Activated naive CD4-positive, alpha-beta T cell treated with Interleukin-2 at 50 U/mL for 16 hours (primary cell): ENCODE measurements at places on chromosomes 6 and 20.

DNA sequence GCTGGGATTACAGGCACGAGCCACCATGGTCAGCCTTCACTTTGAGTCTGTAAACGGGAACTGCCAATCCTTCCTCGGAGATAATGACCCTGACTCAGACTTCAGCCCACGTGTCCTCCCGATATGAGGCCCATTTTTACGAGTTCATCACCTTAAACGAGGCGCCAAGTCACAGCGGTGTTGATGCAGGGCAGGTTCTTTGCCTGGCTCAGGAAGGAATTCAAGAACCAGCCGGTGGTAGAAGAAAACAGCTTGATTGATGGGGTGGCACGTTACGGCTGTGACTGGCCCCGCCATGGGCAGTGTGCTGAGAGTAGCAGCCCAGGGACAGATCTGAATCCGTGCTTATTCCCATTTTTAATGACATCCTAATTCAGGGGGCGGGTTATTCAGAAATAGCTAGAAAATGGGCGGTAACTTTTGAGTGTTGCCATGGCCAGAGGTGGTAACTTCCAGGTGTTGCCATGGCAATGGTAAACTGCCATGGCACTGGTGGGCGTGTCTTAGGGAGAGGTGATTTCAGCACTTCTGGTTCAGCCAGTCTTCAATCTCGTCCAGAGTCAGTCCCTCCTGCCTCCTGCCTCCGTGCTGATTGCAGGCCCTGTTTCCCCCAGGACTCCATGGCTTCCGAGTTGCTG, 9.1 kb upstream of the MAP1LC3A start:
- no peak for DNase-seq

GRCh38 chr6:25229671-25230321, 49.4 kb upstream of the CARMIL1 start:
- no peak for DNase-seq

- no peak for DNase-seq
Measured at GRCh38 chr6:119821380-119821779, 471.8 kb upstream of the MAN1A1 start.

DNA sequence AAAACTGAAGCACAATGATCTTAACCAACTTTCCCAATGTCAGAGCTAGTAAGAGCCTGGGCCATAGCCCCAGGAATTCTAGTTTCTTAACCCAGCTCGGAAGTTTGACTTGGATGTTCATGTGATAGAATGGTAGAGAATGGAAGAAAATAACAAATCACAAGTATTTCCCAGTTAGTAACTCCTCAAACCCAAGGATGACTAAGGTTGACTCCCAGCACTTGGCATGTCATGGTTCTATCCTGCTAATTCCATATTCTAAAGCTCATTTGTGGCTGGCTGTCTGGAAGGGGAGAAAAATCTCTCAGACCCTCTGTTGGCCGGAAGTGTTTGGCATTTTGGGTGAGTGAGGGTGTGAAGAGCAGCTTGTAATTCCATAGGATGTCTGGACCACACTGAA, 248.7 kb downstream of the RFPL4B start:
- DNase-seq, result no peak

- DNase-seq, result peak; percentile 56
Measured at GRCh38 chr6:26158581-26159356, 71.5 kb downstream of the HFE start.

DNA sequence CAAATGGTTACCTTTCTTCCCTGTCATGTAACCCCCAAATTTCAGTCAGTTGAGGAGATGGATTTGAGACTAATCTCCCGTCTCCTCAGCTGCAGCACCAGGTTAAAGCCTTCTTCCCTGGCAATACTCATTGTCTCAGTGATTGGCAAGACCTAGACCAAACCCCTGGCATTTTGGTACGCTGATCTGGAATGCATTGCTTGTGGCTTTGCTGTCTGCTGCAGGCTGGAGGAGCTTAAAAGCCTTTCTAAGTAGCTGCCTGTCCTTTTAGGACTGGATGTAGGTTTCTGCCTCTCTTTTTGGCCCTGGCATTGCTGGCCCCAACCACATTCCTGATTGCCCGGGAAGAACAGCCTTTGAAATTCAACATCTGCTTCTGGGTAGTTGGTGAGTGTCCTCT, 729.6 kb upstream of the GJE1 start:
- no peak for DNase-seq

GRCh38 chr20:50913690-50914375, 17.4 kb downstream of the ADNP start:
- peak; percentile 13 for DNase-seq

- DNase-seq, result no peak
Measured at GRCh38 chr6:78489874-78490273, 377.5 kb upstream of the IRAK1BP1 start.

GRCh38 chr6:116010790-116011401, 49.8 kb downstream of the FRK start:
- DNase-seq, result peak; percentile 48

- DNase-seq, result no peak
Measured at GRCh38 chr6:28402197-28402596, 2.6 kb upstream of the ZSCAN12 start.

- no peak for DNase-seq
Measured at GRCh38 chr20:41078329-41078728, 49.7 kb downstream of the TOP1 start.

- DNase-seq, result no peak
Measured at GRCh38 chr20:31537116-31537871, 23.1 kb downstream of the HM13 start.

DNA sequence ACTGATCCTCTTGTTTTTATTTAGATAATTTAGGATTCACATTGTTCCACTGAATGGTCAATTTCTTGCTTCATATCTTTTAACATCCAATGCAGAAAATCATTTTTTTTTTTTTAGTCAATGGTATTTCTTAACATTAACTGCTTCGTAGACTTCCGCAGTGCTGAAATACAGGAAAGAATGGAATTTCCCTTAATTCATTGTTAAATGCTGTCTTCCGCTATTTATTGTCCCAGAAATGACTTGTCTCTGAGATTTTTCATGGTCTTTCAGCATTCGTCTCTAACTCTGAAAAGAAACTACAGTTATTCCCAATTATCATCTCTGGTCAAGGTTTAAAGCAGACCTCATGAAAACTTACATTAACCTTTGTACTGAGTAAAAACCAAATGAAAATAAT, 1029.1 kb upstream of the MANEA start:
- no peak for DNase-seq

DNA sequence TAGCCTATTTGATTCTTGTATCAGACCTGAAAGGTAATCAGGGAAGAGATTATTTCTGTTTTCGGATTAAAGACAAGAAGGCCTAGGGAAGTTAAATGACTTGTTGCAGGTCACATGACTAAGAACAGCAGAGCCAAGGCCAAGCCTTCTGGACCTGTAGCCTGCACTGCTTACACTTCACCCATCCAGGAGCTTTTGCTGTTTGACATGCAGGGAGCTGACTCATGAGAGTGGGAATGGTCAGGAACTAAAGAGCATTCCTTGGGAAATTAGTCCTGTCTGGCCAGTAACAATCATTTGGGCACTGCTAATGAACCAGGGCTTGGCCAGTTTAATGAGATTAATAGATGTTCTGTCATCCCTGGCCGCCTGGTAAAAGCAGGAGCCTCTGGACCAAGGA, 46.8 kb downstream of the EIF2S2 start:
- DNase-seq, result no peak

GRCh38 chr6:38179794-38180430, 360.4 kb downstream of the ZFAND3 start:
- no peak for DNase-seq

DNA sequence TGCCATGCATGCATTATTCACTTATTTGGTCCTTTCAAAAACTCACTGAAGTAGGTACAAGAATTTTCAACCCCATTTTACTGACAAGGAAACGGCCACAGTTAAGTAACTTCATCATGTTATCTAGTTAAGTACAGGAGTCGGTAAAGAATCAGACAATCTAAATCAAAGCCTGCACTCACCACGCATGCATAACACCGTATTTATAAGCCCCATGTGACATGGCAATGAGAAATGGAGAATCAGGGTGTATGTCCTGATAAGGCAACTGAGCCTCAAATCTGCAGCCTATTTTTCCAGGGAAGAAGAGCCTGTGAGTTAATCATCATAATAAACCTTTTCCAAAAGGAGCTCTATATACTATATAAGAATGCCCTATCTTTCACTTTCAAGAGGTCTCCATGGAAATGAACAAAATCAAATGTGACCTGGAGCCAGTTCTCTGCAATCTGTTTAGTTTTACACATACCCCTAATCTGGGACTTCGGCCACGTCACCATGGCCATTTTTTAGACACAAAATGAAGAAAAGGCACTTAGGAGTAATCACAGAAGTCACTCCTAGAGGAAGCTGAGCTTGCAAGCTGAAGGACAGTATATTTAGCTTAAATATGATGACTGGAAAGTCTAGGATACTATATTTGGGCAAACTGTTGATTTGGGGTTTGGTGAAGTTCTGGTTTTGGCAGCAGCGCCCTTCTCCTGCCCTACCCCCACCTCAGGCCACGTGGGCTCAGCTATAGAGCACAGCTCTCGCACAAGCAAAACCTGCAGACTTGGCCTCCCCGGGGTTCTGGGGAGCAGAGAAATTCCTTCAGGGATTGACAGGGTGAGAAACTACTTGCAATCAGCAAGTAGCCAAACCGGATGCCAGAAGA, 19.2 kb downstream of the TRAM2 start:
- DNase-seq, result no peak

DNA sequence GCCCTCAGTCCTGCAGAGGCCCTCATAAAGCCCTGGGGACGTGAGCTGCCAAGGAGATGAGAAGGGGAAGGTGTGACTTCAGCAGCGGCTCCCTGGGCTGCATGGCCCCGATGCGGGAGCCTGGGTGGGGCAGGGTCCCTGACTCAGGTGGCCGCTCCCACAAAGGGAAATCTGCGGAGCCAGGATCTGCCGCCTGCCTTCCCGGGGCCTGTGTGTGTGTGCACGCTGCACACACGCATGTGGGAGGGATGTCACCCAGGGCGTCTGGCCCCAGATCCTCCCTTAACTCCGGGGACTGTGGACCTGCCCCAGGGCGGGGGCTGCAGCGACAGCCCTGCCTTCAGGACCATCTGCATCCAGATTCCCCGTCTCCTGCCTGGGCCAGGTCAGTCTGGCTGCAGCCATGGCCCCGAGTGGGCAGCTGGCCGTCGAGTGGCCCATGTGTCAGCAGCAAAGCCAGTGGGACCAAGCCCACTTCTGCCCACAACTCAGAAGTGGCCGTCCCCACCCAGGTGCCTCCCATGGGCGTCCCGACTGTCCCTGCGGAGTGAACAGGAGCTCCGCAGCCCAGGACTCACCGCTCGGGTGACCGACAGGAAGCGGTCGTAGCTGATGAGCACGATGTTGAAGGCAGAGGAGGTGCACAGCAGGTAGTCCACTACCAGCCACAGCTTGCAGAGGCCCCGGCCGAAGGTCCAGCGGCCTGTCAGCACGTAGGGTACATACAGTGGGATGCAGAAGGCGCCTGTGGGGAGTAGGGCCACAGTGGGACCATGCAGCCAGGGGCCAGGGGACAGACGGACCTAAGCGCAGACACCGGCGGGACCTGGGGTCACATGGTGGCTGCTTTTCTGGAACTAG, 1.9 kb downstream of the HRH3 start:
- DNase-seq, result no peak

DNA sequence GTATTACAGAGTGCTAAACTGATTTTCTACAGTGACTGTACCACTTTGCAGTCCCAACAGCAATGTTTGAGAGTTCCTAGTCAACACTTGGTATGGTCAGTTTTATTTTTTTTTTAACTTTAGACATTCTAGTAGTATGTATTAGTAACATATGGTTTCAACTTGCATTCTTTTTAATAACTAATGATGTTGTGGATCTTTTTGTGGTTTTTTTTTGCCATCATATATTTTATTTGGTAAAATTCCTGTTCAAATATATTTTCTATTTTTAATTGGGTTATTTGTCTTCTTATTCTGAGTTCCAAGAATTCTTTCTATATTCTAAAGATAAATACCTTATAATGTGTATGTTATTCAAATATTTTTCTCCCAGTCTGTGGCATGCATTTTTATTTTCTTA, 189.4 kb upstream of the ECI2 start:
- no peak for DNase-seq

- DNase-seq, result peak; percentile 84
Measured at GRCh38 chr20:62500237-62500864, 24.6 kb upstream of the GATA5 start.

GRCh38 chr20:32560989-32561830, 23.9 kb downstream of the NOL4L start:
- no peak for DNase-seq

DNA sequence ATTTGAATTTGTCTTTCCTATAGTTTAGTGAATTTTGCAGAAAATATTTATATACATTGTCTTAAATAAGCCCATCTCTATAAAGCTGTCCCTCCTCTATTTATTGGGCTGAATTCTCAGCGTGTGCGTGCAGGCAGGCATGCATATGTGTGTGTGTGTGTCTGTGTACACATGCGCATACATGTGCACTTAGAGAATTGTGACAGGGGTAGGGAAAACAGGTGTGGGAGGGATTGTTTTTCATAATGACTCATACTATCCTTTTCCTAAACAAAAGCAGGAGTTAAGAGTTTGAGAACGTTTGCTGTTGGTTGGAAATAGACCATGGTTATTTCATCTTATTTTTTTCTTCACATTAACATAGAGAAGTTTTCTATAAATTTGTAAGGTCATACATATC, 43.4 kb upstream of the FABP7 start:
- DNase-seq, result no peak

DNA sequence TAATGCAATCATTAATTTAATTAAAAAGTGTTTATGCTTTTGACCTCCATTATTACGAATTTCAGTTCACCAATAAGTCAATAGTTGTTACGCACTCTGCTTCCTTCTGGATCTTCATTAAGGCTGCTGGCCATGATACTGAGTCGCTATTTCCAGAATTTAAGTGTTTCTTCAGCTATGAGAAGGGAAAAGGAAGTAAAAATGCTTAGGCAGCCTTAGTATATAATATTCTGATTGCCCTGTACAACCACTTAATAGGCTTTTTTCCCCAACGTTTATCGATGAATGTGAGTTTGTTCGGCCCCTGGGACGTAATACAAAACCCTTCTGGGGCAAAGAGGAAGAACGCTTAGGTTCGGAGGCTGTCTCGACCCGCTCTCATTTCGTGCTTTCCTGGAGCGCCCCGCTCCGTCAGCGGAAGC, 644 bp downstream of the OARD1 start:
- DNase-seq, result no peak

DNA sequence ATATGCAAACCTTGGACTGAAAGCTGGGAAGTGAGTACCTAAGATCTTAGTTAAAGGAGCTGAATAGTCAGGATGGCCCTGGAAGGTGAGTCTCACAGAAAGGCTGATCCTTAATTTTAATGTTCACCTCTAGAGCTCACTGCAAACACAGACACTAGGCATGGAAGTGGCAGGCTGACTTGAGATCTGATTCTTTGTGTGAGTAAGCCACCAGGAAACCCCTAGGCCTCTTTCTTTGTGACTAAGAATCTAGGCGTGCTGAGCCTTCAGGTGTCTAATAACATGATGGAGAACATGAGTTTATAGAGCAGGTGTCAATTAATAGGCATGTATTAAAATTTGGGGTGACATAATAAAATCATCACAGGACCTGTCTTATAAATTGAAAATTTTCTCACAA, 642.2 kb downstream of the EYS start:
- no peak for DNase-seq

DNA sequence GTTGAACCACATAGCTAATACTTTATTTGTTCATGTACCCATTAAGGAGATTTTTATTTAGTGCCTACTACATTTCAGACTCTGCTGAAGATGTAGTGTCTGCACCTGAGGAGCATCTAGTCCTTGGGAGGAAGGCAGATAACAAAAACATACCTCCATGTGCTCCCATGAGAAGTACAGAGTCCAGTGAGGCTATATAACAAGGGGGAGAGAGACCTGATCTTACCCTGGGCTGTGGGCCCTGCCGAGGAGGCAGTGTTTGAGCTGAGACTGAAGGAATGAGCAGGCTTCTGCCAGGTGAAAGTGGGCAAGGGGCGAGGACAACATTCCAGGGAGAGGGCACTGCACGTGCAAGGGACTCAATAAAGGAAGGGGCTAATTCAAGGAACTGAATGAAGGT, 12.1 kb downstream of the MANBAL start:
- no peak for DNase-seq
